Vagina (tissue), 2 donors: ENCODE measurements at places on chromosomes 11 and 22. TPM values are rescaled to one million over a fixed set of nuclear protein-coding genes. Genes with fewer than 3 reads are reported as not detected.

GRCh38 chr22:30649430-30650007, 13.9 kb downstream of the SLC35E4 start:
- H3K27ac ChIP-seq: no peak overlapping the region
- H3K27me3 ChIP-seq: no peaks in the 10 kb centered on the region
- DNase-seq: no peak
- no peaks in the 10 kb centered on the region for H3K36me3 ChIP-seq
- H3K4me1 ChIP-seq: no peaks in the 10 kb centered on the region
- H3K4me3 ChIP-seq: no peak overlapping the region

GRCh38 chr11:14089690-14090462, 127.4 kb downstream of the SPON1 start:
- no peaks in the 10 kb centered on the region for H3K27me3 ChIP-seq
- no peaks in the 10 kb centered on the region for H3K36me3 ChIP-seq
- no peak for DNase-seq
- H3K27ac ChIP-seq: no peak overlapping the region
- H3K4me3 ChIP-seq: no peak overlapping the region

GRCh38 chr11:67674442-67674871, at the start of gene ALDH3B2:
Gene ALDH3B2, minus strand, starts transcription at chr11:67674623. Its CDS starts 7,688 bp downstream, at chr11:67666935.
- no peaks in the 10 kb centered on the region for H3K27me3 ChIP-seq
- DNase-seq: no peak
- H3K36me3 ChIP-seq: no peaks in the 10 kb centered on the region
- peak within 1 kb of the TSS; percentile 30 for H3K27ac ChIP-seq
- no peaks in the 10 kb centered on the region for H3K4me1 ChIP-seq

GRCh38 chr11:13140873-13141655, 131.9 kb downstream of the RASSF10 start:
- no peak for DNase-seq
- H3K36me3 ChIP-seq: no peaks in the 10 kb centered on the region
- no peaks in the 10 kb centered on the region for H3K4me1 ChIP-seq
- no peak overlapping the region for H3K4me3 ChIP-seq
- no peaks in the 10 kb centered on the region for H3K27me3 ChIP-seq
- H3K27ac ChIP-seq: no peak overlapping the region

GRCh38 chr11:26599425-26599824, 27.4 kb upstream of the MUC15 start:
- no peak for DNase-seq
- no peak overlapping the region for H3K27ac ChIP-seq
- no peak overlapping the region for H3K4me3 ChIP-seq
- H3K27me3 ChIP-seq: no peaks in the 10 kb centered on the region
- H3K36me3 ChIP-seq: no peaks in the 10 kb centered on the region
- H3K4me1 ChIP-seq: no peaks in the 10 kb centered on the region

- H3K36me3 ChIP-seq: peaks cover 85% of the 10 kb centered on the region
- H3K27me3 ChIP-seq: no peaks in the 10 kb centered on the region
- no peak overlapping the region for H3K27ac ChIP-seq
- DNase-seq: no peak
- no peak overlapping the region for H3K4me3 ChIP-seq
- H3K4me1 ChIP-seq: peaks cover 21% of the 10 kb centered on the region
These were observed 36.7 kb downstream of the DRG1 start for GRCh38 chr22:31436132-31436531.

Gene OR52H1
- total RNA-seq: not detected
